ENCODE measurements at places on chromosomes 13 and 19. TPM values are rescaled to one million over a fixed set of nuclear protein-coding genes. Genes with fewer than 3 reads are reported as not detected.

GRCh38 chr19:56372281-56372680 lies 21.1 kb downstream of the ZNF582 start:
- no peak for DNase-seq

DNA sequence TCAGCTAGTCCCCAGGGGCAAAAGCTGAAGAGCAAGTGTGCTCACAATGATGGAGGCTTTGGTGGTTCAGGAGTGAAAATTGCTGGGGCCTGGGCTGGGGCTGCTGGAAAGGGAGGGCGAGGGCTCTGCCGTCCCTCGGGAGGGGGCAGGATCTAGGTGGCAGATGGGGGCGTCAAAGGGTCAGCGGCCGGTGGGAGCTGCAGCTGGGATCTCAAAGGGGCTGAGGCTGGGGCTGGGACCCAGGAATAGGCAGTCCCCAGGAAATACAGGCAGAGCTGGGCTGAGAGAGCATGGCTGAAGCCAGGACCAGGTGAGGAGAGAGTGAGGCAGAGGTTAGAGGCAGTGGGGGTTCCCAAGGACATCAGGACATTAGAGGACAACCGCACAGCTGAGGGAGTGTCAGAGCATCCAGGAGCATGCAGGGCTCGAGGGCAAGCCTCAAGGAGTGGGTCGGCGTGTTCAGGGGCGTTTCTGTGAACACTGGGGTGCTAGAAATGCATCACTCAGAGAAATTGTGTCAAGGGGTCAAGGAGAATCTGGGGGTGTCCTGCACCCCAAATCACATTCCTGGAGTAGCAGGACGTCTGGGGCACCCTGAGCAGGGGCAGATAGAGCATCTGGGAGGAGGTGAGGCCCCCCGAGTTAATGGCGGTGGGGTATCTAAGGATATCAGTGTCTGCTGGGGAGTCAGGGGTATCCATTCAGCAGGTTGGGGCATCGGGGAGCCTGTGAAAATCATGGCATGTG lies 1.2 kb upstream of the SYNE4 start:
- no peak for DNase-seq

DNA sequence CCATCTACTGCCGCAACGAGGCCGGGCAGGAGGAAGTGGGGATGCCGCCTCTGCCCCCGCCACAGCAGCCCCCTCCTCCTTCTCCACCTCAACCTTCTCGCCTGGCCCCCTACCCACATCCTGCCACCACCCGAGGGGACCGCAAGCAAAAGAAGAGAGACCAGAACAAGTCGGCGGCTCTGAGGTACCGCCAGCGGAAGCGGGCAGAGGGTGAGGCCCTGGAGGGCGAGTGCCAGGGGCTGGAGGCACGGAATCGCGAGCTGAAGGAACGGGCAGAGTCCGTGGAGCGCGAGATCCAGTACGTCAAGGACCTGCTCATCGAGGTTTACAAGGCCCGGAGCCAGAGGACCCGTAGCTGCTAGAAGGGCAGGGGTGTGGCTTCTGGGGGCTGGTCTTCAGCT lies 3.4 kb upstream of the NUP62 start:
- DNase-seq, result no peak

- no peak for DNase-seq
These were observed 494.6 kb downstream of the DCT start for GRCh38 chr13:93984876-93985275.

DNA sequence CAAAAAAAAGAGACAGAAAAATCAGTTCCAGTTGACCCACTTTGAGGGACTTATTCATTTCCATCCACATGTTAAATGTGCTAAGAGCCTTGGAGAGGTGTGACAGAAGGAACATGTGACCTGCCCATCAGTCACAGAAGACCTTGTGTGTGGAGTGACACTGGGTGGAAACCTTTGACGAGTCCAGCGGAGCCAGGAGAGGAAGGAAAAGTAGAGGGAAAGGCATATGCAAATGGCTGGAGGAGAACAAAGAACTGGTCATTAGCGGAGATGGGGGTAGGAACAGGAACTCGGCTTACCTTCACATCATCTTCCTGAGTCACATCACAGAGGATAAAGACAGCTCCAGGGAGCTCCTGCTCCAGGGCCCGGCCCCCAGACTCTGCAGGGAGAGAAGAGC lies 2.3 kb downstream of the HSD17B14 start:
- no peak for DNase-seq

GRCh38 chr19:58511353-58512208 lies at the start of gene SLC27A5:
SLC27A5 (minus strand) TSS chr19:58511992; CDS start chr19:58511955, 37 bp downstream.
- no peak for DNase-seq

DNA sequence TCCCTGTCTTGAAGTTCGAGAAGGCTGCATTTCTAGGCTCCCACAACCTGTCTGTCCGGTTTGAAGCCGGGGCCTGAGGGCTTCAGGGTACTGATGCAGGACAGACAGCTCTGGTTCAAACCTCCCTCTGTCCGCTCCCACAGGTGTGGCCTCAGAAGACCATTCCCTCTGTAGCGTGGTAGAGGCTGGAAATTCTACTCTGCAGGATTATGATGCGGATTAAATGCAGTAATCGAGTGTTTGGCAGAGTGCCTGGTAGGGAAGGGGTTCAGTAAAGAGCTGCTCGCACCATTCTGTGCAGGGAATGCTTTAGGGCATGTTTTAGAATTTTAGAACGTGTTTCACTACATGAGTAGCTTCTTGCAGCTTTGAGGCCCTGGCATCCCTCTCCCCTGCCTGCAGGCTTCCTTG lies 30.5 kb downstream of the PPP1R37 start:
- DNase-seq, result no peak

- DNase-seq, result no peak
These were observed 61.8 kb downstream of the PEX11G start for GRCh38 chr19:7426986-7427385.

- no peak for DNase-seq
These were observed 1.4 kb downstream of the PLA2G4C start for GRCh38 chr19:48108997-48109782.

- DNase-seq, result no peak
These were observed 53.7 kb downstream of the DPF1 start for GRCh38 chr19:38170334-38170733.

GRCh38 chr13:63190742-63191141 lies 1775.1 kb upstream of the PCDH20 start:
- no peak for DNase-seq

GRCh38 chr19:2337329-2337707 lies 8.8 kb downstream of the SPPL2B start:
- peak; percentile 69 for DNase-seq

DNA sequence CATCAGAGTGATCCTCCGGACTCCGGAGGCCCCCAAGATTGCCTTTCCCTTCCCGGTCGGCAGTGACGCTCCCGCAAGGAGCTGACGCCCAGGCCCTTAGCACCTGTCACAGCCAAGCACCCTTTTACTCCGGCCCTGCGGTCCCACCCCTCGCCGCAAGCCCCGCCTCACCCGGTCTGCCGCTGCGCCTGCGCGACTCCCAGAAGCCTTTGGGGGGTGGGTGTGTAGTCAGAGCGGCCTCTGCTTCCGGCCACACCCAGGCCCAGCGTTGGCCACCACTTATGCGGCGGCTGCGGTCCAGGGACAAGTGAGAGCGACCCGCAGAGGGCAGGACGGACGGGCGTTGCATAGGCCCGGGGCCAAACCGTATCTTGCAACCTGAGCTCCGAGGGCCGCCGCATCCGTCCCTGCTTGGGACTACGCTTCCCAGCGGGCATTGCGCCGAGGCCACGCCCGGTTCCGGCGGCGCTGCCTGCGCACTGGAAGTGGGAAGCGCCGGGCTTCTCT lies 441 bp upstream of the ZFP28 start:
- DNase-seq, result peak; percentile 95

GRCh38 chr13:19766591-19766990 lies 16.2 kb downstream of the PSPC1 start:
- no peak for DNase-seq

DNA sequence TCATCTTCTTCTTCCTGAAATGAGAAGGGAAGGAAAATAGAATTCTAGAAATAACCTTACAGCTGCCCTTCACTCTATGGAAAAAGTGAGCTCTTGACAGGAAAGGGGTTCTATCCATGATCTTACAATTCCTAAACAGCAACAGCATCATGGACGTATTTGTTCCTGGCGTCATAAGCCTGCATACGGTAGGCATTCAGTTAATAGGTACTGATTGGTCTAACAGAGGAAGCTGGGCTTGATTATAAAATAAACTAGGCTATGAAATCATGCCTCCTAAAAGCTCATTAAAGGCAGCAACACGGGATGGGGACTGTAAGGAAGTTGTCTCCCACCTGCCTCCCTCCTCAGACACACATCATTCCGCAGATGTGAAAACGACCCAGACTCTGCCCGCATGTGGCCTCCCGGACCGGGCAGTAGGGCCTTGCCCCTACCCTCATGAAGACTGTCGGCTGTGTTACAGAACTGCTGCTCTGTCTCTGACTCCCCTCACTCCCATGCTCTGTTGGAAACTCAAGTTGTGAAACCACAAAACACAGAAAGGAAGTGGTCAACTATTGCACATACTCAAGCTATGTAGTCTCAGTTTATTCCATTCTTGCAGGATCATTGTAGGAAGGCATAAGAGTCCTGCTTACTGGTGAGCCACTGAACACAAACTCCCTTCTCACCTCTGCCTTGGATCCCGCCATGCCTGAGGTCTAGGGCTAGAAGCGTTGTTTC lies 129.8 kb downstream of the DLEU7 start:
- no peak for DNase-seq

- DNase-seq, result peak; percentile 24
These were observed 7.7 kb downstream of the RAB11B start for GRCh38 chr19:8397746-8398310.

- DNase-seq, result no peak
These were observed 74.2 kb downstream of the TUBGCP3 start for GRCh38 chr13:112513761-112514160.

DNA sequence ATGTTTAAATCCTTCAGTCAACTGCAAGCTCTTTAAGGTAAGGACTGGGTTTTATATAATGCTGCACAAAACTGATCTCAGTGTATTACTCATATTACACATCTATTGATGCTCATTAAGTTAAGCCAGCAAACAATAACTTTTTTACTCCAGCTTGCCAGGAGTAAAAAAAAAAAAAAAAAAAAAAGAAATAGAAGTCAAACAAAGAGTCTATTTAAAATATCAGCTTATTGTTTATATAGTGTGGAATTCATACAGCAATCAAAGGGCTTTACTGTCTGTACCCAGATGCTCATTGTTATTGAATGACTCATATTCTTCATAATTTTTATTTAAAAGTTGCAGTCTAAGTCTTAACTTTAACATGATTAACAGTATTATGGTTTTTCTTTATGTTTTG lies 21.8 kb upstream of the KBTBD7 start:
- DNase-seq, result no peak

DNA sequence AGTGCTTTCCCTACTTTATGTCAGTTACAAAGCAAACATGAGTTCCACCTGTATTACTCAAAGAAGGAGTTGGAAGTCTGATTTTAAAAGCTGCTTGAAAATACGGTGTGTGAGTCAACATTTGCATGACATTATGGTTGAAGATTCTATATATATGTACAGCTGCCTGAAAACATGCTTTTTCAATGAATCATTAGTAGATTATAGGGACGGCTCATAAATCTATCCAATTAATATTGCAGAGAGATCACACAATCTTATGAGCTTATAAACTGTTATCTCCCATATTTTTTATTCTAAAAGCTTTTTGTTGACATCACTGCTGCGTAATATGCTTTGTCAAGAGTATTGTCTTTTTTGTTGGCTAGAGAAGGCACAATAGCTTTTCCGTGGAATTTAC lies 873.8 kb downstream of the SLITRK6 start:
- no peak for DNase-seq

DNA sequence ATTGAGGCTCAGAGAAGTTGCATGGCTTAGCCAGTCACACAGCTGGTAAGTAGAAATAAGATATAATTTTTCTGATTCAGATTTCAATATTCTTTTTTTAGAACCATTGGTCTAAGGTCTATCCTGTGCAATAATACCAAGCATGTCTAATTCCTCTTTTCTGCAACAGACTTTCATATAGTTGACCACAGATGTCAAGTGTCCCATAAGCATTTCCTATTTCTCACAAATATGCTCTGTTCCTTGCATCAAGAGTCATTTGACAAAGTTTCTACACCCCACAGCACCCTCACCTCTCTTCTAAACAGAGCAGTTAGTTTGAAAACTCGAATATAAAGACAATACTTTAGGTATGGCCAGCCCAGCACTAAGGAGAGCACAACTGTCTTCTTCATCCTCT lies 26.8 kb upstream of the SACS start:
- no peak for DNase-seq

DNA sequence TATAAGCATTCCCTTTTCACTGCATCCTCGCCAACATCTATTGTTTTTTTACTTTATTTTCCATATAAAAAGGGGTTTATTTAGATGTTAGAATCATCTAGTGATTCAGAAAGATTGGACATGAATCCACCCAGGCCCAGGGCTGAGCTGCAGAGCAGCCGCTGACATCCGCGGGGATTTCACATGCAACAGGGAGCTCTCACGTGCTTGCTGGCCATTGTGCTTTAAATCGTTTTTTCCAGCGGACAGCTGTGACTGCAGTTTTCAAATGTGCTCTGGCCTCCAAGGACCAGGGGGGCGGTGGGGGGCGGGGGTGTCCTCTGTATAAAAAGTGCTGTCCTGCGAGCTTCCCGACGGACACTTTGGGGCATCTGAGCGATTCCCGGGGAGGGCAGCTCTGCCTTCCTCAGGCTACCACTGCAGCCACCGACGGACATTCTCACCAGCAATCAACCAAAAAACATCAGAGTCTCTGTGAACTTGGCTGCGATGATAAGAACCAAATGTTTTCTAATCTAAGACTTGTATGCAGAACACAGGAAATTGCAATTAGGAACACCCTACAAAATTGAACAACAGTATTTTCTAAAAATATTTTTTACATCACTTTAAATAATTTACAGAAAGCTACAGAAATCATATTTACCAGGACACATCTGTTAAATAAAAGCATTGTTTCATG lies 12.6 kb downstream of the RB1 start:
- DNase-seq, result no peak

DNA sequence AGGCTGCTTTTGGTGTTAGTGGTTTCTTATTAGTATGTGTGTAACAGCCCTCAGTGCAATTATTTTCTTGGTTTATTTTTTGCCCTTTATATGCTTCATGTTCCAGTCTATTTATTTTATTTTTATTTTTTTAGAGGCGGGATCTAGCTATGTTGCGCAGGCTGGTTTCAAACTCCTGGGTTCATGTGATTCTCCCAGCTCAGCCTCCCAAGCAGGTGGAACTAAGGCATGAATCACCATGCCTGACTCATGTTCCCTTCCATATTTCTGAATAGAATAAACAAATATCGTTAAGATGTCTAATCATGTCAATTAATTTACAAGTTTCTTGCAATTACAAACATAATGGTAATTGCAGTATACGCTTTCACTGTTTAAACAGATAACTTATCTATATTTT lies 11.7 kb downstream of the SKA3 start:
- DNase-seq, result no peak

Gene ZNF763
- polyA plus RNA-seq, result 0.72 TPM

Gene EDNRB
- polyA plus RNA-seq, result not detected

Gene HMGB1
- polyA plus RNA-seq, result 166 TPM

Gene FCER2
- polyA plus RNA-seq, result not detected

Gene ZNF543
- polyA plus RNA-seq, result 1.7 TPM

Gene SLC15A1
- not detected for polyA plus RNA-seq

Gene PGLYRP1
- polyA plus RNA-seq, result not detected

Gene MTUS2
- 1.7 TPM for polyA plus RNA-seq

Gene EXOC3L2
- not detected for polyA plus RNA-seq

Gene TSSK6
- 2.3 TPM for polyA plus RNA-seq

Gene TMEM238
- polyA plus RNA-seq, result 0.08 TPM

Gene C13orf46
- 0.96 TPM for polyA plus RNA-seq

Gene TNFRSF19
- polyA plus RNA-seq, result 4.6 TPM

Gene PSPN
- 0.41 TPM for polyA plus RNA-seq

Gene B3GLCT
- polyA plus RNA-seq, result 2.8 TPM

Gene GJB2
- not detected for polyA plus RNA-seq

Gene SIGLEC12
- not detected for polyA plus RNA-seq

Gene ERICH4
- not detected for polyA plus RNA-seq

Gene ZNF738
- 12.8 TPM for polyA plus RNA-seq

Measured in SK-N-SH (cell line).